ENCODE measurements at places on chromosomes 12 and 14. TPM values are rescaled to one million over a fixed set of nuclear protein-coding genes. Genes with fewer than 3 reads are reported as not detected.

KCNJ8 gene
- total RNA-seq = 8.9 TPM

CCDC196 gene
- total RNA-seq = not detected

SCN8A gene
- total RNA-seq = 0.23 TPM

EML5 gene
- not detected for total RNA-seq

PRPH gene
- total RNA-seq = 1.5 TPM

CCDC59 gene
- 45.6 TPM for total RNA-seq

MYO1H gene
- not detected for total RNA-seq

CKAP4 gene
- total RNA-seq = 229 TPM

RHEBL1 gene
- total RNA-seq = 0.60 TPM

KRT2 gene
- total RNA-seq = not detected

LTBP2 gene
- total RNA-seq = 99.9 TPM

EID3 gene
- total RNA-seq = 9.9 TPM

PPFIBP1 gene
- 70.1 TPM for total RNA-seq

KCNMB4 gene
- 6.0 TPM for total RNA-seq

PLEK2 gene
- 18.6 TPM for total RNA-seq

IRAK3 gene
- total RNA-seq = 8.7 TPM

PIP4K2C gene
- 5.9 TPM for total RNA-seq

IKZF4 gene
- total RNA-seq = 0.35 TPM

FOXM1 gene
- total RNA-seq = 3.8 TPM

PLXNC1 gene
- 1.1 TPM for total RNA-seq

ITGA5 gene
- total RNA-seq = 96.1 TPM

HNF1A gene
- not detected for total RNA-seq

PLD4 gene
- not detected for total RNA-seq

RARG gene
- 22.6 TPM for total RNA-seq

SYNDIG1L gene
- not detected for total RNA-seq

RD3L gene
- not detected for total RNA-seq

LGR5 gene
- total RNA-seq = 2.3 TPM

RHNO1 gene
- 4.7 TPM for total RNA-seq

RPGRIP1 gene
- total RNA-seq = under 0.01 TPM

SRRM4 gene
- total RNA-seq = not detected

IL31 gene
- total RNA-seq = not detected

LMNTD1 gene
- not detected for total RNA-seq

ARHGEF40 gene
- total RNA-seq = 26.4 TPM

GDF3 gene
- not detected for total RNA-seq

NGB gene
- not detected for total RNA-seq

AMN gene
- 0.23 TPM for total RNA-seq

CCDC177 gene
- not detected for total RNA-seq

RNASE2 gene
- not detected for total RNA-seq

RNASE7 gene
- not detected for total RNA-seq

PTPRR gene
- 0.94 TPM for total RNA-seq

METAP2 gene
- 74.9 TPM for total RNA-seq

P2RX2 gene
- not detected for total RNA-seq

KCNA5 gene
- total RNA-seq = not detected

FAM234B gene
- total RNA-seq = 4.7 TPM

ACSM4 gene
- not detected for total RNA-seq

SMIM41 gene
- 0.15 TPM for total RNA-seq

TAC3 gene
- total RNA-seq = not detected

ASIC1 gene
- 5.9 TPM for total RNA-seq

RPL10L gene
- not detected for total RNA-seq

KLRK1 gene
- not detected for total RNA-seq

ACOT6 gene
- not detected for total RNA-seq

RIC8B gene
- 18.4 TPM for total RNA-seq

CEBPE gene
- total RNA-seq = not detected

C12orf54 gene
- not detected for total RNA-seq

SLC4A8 gene
- total RNA-seq = 0.08 TPM

SYCP3 gene
- 0.08 TPM for total RNA-seq

TMEM229B gene
- total RNA-seq = 0.15 TPM

Data from smooth muscle cell of the coronary artery (primary cell).